ENCODE measurements at places on chromosomes 12 and 14. TPM values are rescaled to one million over a fixed set of nuclear protein-coding genes. Genes with fewer than 3 reads are reported as not detected.

GRCh38 chr14:81298122-81298521, 77.4 kb upstream of the GTF2A1 start:
- no peak for DNase-seq

The APOF gene
- total RNA-seq: not detected

The C12orf60 gene
- 2.9 TPM for total RNA-seq

The RBP5 gene
- total RNA-seq: 0.65 TPM

DNA sequence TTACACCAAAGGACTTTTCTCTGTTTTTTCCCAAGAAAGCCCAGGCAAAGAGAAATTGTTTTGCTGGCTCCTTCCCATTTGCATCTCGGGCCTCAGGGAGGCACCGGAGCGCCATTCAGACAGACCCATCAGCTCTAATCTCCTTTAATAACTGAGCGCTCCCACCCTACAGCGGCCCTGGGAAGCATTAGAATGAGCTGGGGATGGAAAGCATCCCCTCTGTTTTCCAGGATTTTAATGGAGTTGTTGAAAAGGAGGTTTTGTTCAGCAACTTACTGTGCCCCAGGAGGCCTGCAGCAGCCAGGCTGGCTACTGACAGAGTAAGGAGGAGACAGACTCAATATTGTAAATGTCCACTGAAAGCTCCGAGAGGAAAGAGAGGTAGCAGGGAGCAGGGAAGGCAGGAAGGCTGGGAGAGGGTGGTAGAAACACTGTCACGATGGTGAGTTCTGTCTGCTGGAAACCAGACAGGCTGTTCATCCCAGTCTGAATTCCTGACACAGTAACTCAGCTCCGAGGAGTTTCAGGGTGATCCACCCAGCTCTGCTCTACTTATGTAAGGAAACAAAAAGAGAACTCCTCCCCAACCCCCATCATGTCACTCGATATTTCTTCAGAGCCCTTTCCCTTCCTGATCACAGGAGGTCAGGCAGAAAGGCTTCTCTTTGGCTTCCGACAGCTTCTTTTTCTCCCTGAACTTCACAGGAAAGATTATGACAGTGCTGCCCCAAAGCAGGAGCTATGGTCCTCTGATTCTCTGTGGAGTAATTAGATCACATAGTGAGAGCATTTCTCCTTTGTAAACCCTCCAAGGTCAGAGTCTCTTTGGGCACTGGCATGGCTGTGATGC, 62.5 kb upstream of the TMEM132D start:
- no peak for DNase-seq

- no peak for DNase-seq
Observed at GRCh38 chr14:96268431-96269358, 12.7 kb downstream of the BDKRB1 start.

The ACTN1 gene
- total RNA-seq: 73.9 TPM

The ACOT6 gene
- total RNA-seq: not detected

GRCh38 chr12:44285321-44285960, 449.6 kb downstream of the TMEM117 start:
- DNase-seq: no peak

DNA sequence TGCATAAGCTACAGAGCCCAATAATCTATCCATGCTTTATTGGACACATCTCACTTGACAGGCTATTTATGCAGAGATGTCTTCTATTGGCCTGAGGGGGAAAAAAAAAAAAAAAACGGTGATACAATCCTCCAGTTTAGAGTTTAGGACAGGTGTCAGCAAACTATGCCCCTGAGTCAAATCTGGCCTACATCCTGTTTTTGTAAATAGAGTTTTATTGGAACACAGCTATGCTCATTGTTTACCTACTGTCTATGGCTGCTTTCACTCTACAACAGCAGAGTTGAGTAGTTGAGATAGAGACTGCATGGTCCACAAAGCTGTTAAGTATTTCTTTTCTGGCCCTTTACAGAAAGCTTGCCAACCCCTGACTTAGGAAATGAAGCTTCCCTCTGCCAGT, 403.1 kb downstream of the C12orf75 start:
- DNase-seq: no peak

The TPPP2 gene
- total RNA-seq: not detected

The GDF3 gene
- not detected for total RNA-seq

- DNase-seq: no peak
Observed at GRCh38 chr12:131230340-131231031, 276.8 kb downstream of the ADGRD1 start.

DNA sequence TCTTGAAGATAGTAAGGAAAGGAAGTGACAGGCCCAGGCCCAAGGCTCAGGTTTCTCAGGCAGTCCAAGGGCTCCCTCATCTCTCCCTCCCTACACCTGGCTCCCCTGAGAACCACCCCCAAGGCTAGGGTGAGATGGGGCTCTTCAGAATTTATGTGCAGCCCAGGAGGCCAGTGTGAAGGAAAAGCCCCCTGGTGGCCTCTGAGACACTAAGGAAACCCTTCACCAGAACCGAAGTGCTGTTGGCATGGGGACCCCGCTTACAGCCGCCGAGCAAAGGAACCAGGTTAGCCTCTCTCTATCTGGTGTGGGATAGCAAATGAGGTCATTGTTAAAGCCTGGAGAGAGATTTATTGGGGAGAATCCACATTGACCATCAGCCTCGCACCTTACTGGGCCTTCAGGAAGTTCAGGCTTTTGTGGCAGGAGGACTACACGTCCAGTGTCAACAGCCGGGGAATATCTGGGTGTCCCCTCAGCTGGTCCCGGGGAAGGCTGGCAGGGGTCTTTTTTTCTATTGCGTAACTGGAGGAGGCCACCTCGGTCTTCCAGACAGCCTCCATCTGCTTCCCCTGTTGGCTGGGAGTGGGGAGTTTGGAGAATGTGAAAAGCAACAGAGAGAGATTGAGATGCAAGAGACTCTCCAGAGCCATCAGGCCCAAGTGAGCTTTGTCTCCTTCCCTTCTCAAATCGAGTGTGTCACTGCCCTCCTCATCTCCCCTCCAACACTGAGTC, 18.1 kb downstream of the FAM186B start:
- no peak for DNase-seq

GRCh38 chr12:26534071-26534470, 298.9 kb downstream of the ITPR2 start:
- no peak for DNase-seq

GRCh38 chr14:38775986-38776385, 327.0 kb downstream of the SEC23A start:
- no peak for DNase-seq

GRCh38 chr12:14694970-14695369, 1.4 kb downstream of the GUCY2C start:
- DNase-seq: no peak

GRCh38 chr14:65210118-65210821, 108.0 kb upstream of the MAX start:
- DNase-seq: no peak

DNA sequence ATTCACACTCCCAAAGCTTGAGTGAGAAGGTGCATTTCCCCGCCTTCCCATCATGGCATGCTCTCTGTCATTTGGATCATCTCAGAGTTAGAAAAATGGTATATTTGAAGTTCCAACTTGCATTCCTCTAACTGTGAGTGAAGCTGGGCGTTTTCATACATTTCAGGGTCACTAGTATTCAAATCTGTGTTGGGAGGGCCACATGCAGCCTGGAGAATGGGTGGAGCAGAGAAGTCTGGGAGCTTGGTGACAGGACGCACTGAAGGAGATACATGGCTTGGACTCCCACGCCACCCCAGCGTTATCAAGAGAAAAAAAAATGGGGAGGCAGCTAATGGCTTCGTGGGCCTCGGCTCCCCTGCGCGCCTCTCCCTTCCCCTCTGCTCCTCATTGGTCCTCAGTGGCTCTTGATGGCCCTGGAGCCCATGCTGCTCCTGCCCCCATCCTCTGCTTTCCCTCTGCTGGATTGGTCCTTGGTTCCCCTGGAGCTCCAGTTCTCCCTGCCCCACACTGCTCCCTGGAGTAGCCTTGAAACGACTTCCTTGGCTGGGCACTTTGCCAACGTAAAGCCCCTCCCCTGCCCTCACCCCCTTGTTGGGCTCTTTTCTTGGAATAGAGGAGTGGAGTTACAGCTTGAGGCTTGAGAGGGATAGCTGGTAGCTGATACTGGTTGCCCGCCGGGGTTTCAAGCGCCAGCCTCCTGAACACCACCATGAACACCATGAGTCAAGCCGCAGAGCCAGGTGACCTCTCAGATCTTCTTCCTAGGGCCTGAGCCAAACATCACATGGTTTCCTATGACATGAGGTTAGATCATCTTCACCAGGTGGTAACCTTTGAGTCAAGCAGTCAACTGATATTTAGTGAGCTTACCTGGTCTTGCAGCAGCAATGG, 139.6 kb downstream of the PRKCH start:
- no peak for DNase-seq

The FLVCR2 gene
- 3.0 TPM for total RNA-seq

The MSRB3 gene
- 8.3 TPM for total RNA-seq

The CLECL1 gene
- not detected for total RNA-seq
